ENCODE measurements at places on chromosomes 5 and 9.

DNA sequence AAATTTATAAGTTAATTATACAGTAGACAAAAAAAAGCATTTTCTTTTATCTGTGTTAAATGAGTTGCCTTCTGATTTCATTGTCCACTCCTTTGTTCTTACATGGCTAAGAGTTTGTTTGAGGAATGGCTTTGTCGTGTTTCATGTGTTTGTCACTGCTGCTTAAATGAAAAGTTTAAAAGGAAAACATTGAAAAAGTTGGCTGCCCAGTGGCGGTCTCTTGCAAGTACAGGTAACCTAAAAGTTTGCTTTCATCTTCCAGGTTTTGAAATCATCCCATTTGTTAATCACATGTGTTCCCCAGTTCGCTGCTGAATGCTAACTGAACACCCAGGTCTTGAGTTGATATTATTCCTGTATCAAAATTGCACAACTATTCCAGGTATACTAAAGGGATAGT is 33.9 kb downstream of the EGFLAM start:
- DNase-seq = no peak

- DNase-seq = peak; percentile 71
Measured at GRCh38 chr5:14204785-14205321, 61.7 kb downstream of the TRIO start.

DNA sequence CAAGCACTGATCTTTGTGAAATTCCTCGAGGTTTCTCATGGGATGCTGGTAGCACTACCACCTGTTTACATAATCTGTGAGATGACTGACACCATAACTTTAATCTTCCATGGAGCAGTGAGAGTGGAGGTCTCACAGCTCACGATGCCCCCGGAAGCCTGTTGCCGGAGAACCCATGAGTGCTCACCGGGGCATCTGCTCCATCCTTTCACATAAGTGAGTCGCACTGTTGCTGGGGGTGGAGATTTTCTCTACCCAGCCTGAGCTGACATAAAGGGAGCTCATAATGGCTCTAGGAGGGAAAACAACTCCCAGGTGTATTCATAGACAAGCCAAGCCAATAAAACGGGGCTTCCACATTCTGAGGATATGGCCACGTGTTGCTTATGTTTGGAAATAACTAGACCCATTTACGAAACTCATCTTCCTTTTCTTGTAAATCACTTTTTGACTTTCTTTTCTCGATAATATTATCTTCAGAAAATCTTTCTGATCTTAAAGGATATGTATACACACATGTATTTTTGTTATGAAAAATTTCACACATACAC is 11.2 kb upstream of the GFPT2 start:
- no peak for DNase-seq

GRCh38 chr5:93337138-93337537 is 243.9 kb downstream of the NR2F1-AS1 start:
- no peak for DNase-seq

DNA sequence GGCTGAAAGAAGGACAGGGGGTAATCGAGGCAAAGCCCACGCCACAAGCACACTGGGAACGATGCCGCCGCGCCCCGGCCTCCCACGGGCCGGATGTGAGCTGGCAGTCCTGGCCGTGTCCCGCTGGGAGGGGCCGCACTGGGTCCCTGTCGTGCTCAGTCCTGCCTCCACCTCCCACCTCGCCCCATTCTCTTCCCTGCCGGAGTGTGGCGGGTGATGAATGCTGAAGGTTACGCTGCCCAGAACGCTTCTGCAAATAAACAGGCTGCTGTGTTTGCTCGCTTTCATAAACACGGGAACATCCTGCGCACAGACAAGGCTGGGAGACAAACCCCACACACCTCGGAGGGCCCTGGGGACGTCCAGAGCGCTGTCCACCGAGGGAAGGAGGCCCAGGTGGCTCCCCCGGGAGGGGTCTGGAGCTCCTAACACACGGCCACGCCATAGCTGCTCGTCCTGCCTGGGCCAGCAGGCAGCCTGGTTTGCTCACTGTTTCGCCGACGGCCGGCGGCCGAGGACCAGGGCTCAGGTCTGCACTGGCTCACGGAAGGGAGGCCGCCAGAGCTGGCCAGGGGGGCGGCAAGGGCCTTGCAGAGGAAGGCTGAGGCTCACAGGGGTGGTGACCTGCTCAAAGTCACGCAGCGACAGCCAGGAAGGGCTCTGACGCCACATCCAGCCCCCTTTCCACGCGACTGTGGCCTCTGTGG is 2.3 kb downstream of the DNLZ start:
- DNase-seq = no peak

All from inflammatory macrophage (primary cell).